ENCODE measurements at places on chromosomes 1 and 21. TPM values are rescaled to one million over a fixed set of nuclear protein-coding genes. Genes with fewer than 3 reads are reported as not detected.

PCAT6 gene
- total RNA-seq: not detected

KRTAP7-1 gene
- total RNA-seq: not detected

PKN2 gene
- total RNA-seq: 26.3 TPM

C1orf226 gene
- total RNA-seq: not detected

RASSF5 gene
- total RNA-seq: 29.5 TPM

NIBAN1 gene
- 26.1 TPM for total RNA-seq

SPATA6 gene
- total RNA-seq: 0.30 TPM

TNFRSF8 gene
- not detected for total RNA-seq

TFF1 gene
- not detected for total RNA-seq

DNA sequence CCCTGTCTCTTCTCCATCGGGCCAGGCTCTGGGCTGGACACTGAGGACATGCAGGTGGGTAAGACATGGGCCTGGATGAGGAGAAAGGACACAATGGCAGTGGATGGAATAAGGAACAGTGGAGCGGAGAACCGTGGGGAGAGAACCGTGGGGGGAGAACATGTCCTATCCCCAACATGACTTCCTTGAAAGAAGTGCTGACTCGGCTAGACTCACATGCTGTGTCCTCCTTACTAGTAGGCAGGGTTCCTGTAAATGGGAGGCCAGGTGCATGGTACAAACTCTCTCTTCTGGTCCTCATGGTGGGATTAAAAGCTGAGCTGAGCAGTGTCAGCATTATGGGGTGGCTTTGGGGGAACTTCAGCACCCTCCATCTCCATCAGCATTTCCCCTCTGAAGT is 137.4 kb upstream of the CSF3R start:
- DNase-seq: no peak

GRCh38 chr1:226111883-226112261 is 49.4 kb downstream of the H3-3A start:
- DNase-seq: no peak

DNA sequence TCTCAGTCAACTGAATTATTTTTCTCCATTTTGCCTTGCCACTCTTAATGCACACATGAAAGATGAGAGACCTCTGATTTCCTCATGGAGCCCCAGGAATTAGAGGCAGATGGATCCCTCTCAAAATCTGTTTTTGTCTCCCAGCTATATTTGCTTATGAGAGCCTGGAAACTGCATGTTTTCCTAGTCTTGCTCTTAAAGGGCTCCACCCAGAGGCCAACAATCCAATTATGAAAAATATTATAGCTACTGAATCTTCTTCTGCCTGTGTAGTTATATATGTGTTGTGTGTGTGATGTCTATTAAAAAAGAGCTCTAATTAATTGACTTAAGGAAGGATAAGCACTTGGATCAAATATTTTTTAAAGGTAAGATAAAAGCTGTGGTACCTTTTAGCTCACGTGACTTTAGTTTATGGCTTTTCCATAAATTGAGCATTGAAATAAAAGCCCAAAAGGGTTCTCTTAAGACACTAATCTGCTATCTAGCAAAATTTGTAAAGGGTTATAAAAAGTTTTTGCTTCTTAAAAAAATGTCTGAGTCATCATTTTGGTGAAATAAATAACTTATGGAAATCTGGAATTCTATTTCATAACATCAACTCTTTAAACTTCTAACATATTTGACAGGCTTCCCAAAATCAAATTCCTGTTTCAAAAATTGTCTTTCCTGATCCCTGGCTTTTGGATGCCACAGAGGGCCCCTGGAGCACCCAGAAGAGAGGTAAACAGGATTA is 31.2 kb upstream of the TSPEAR start:
- DNase-seq: peak; percentile 63

- no peak for DNase-seq
Measured at GRCh38 chr1:180053594-180054567, 99.3 kb downstream of the CEP350 start.

DNA sequence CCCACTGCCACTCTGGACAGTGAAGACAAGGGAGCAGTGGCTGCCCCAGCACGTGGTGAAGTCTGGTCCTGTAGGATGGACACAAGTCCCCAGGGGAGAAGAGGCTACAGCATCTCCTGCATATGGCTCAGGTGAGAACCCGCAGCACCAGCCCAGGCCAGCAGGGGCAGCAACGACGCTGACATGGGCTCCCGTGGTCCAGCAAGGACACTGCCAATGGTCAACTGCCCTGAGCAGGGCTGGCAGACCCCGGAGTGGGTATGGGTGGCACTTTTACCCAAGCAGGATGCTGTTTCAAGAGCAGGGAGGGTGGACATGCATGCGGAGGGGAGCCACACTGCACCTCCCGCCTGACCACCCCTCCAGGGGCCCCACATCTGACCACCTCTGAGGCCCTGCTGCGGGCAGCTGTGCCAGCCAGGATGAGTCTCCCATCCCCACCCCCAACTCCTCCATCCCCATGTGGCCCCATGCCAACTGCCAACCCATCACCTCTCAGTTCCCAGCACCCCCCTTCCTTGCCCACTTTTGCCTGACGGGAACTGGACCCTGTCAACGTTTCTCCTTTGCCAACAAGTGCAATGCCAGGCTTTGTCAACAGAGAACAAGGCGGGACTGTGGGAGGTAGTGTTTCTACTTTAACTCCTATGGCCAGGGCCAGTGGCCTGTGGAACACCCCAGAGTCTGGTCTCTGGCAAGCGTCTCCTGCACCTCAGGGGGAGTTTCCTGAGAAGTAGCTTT is 8.6 kb downstream of the MORN1 start:
- DNase-seq: peak; percentile 55

DNA sequence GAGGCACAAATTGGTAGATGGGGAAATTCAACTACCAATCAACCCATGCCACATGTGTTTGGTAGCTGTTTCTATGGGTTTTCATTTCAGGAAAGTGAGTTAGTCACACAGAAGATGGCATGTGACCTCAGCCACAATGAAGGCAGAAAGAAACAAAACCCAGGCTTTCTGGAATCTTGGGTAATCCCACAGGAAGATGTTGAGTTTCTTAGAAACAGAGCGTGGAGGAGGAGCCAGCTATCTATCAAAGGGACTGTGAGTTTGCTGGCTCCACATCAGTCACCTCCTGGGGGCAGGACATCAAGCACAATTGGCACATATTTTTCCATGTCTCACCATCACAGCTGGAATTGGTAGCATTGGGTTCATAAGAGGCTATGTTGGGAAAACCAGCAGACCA is 188.9 kb upstream of the PLXNA2 start:
- DNase-seq: no peak

GRCh38 chr21:16117851-16118590 is 388.2 kb downstream of the USP25 start:
- no peak for DNase-seq

- DNase-seq: peak; percentile 94
Measured at GRCh38 chr1:154574716-154575115, 7.1 kb downstream of the CHRNB2 start.

DNA sequence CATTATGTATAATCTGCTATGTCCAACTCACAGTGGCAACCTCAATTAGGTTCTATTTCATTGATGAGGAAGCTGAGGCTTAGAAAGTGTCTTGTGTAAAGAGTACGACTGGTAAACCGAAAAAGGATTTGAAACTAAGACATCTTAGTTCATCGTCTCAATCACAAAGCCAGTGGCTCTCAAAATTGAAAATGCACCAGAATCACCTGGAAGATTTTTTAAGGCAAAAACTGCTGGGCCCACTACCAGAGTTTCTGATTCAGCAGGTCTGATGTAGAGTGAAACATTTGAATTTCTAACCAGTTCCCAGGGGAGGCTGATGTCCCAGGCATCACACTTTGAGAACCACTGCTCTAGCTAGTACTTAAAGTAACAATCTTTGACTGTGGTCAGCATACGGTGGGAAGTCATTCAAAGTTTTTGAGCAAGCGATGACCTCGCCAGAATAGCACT is 5.2 kb upstream of the LRRC53 start:
- peak; percentile 59 for DNase-seq

DNA sequence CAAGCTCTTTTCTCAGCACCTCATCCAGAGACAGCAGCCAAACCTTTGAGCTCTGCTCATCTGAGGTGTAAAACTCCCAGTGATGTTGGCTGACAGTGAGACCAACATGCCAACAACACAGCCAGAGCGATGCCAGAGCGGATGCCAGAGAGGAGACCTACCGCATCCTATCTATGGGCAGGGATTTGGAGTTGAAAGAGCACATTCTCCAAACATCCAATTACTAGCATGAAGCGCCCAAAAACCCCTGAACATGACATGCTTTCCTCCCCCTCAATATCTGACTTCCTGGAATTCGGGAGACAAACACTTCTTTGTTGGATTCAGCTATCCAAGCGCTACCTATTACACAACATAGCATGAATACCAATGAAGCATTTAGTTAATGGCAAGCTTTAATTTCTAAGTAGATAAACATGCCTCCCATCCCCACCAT is 23.1 kb upstream of the PAXBP1 start:
- no peak for DNase-seq

DNA sequence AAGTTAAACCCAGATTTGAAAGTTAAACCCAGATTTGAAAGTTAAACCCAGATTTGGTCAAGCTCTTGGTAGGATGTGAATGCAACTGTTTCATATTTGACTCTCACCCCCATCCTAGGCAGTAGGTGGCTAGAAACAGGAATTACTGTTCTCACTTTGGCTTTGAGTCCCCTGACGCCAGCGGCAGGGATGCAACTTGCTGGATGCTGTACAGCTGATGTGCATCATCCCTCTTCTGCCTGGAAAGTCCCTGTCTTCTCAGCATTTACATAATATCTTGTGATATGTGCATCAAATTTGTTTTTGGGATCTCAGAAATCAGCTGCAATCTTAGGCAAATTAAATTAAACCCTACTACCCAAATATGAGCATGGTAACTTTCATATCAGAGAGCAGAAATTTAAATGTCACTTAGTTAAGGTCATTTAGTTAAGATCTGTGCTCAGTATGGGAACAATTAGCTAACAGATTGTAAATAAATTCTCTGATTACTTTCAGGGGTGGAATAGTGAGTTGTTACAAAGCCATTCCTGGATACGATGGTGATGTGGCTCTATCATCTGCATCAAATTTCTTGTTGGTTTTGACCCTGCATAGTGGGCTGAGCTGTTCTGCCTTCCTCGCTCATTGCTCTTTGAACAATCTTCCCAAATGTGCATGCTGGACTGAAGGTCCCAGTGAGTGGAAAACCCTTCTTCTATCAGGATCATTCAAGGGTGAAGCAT is 6.8 kb upstream of the HAO2 start:
- DNase-seq: no peak

DNA sequence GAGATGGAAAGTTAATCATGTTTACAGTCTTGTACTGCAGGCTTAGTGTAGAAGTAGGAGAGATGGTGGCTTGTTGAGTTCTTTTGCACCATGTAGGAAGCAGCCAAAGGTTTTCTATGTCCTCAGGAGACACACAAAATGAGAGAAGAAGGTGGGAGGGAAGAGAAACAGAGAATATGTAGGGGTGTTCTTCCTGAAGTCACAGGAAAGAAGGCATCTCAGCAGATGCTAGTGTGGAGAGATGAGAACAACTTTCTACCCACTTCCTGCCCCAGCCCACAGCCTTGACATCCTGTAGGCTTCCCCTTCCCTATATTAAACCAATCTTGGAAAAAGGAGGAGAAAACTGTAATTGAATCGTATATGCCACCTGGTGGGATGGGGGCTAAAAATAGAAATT is 217.0 kb downstream of the S1PR1 start:
- no peak for DNase-seq

DNA sequence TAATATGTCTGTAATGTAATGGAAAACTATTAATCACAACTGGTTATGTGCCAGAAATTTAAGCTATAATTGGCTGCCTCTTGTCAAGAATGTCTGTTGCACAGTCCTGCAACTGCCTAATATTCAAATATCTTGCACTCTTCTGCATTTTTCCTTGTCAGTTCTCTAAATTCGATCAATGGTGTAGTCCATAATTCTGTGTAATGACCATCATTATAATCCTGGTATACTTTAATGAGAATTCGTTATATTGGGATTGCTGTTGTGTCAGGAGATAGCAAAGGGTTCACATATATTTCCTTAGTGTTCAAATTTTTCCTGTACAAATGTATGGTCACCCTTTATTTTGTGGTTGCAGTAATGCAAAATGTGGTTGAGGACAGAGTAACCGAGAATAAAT is 4.8 kb downstream of the NTNG1 start:
- no peak for DNase-seq

GRCh38 chr21:34337741-34338140 is 26.1 kb upstream of the KCNE2 start:
- DNase-seq: no peak

DNA sequence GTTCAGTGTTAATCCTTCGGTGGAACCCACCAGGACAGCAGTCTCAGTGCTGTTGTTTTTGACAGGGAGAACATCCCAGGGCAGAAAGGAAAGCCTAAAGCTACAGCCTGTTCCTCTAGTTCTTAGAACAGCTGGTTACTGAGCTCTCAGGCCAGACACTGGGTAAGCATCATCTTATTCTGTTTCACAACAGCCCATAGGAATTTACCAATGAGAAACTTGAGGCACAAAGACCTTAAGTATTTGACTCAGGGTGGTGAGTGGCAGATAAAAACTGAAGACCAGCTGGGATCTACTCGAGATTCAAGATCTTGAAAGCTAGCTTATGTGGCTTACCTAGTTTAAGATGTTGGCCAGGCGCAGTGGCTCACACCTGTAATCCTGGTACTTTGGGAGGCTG is 9.4 kb upstream of the NEK2 start:
- DNase-seq: no peak

- no peak for DNase-seq
Measured at GRCh38 chr1:58836408-58836807, 52.6 kb upstream of the JUN start.

DNA sequence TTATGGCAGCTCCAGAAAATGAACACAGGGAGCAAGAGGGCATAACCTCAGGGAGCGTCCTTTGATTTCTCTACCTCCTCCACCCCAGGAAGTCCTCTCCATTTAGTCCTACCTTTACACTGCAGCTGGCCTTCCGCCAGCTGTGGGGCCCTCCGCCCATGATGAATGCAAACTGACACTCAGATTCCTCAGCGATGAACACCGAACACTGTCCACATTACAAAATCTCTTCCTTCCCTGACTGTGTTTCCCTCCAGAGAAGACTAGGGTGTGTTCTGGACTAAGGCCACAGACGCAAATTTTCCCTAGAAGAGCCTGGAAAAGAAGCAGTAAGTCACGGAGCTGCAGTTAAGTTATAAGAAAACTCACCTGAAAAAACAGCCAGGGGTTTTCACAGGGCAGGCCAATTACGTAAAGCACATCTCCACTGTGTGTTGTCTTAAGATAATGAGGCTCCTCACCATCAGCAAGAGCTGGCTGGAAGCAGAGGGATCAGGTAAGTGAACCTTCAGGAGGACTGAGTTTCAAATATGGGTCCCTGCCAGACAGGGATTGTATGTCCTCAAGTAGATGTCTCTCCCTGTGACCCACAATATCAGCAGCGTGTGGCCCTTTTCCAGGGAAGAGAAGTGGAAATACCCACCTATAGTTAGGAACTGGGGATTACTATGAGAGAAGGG is 46.3 kb upstream of the ATP1B1 start:
- DNase-seq: no peak

- DNase-seq: no peak
Measured at GRCh38 chr1:99860703-99861102, 10.5 kb downstream of the AGL start.

DNA sequence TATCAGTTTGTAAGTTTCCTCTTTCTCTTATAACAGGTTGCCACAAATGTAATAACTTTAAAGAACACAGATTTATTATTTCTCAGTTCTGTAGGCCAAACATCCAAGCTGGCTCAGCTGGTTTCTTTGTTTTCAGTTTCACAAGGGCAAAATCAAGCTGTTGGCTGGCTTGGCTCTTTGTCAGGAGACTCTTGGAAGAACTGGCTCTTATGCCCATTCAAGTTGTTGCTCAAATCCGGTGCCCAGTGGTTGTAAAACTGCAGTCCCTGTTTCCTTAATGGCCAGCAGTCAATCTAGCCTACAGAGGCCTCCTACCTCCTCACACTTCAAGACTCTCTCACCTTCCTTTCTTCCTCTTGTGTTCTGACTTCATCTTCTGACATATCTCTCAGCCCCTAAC is 1171.0 kb downstream of the MRPL39 start:
- DNase-seq: no peak

Data from Karpas-422 (cell line).